ENCODE measurements at places on chromosomes 6 and 20. TPM values are rescaled to one million over a fixed set of nuclear protein-coding genes. Genes with fewer than 3 reads are reported as not detected.

- no peak for DNase-seq
Measured at GRCh38 chr6:43788301-43788700, 18.3 kb downstream of the VEGFA start.

GRCh38 chr6:15871276-15871675, 208.4 kb upstream of the DTNBP1 start:
- DNase-seq, result no peak

DNA sequence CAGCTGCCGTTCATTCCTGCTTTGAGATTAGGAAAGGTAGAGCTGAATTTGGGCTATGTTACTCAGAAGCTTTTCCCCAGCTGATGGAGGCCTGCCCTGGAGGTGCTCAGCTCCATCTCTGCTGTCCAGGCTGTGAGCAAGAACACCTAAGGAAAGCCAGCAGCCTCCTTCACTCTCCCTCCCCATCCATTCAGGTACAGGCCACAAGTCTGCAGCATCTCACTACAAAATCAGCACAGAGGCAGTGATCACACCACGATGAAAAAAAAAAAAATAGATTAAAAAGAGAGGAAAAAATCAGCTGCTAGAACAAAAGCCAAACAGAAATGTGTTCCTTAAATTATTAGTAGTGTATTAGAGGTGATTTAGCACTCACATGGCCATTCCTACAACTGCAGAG, 515.0 kb downstream of the CDH26 start:
- DNase-seq, result no peak

GRCh38 chr6:48111143-48111506, at the start of gene PTCHD4:
Gene PTCHD4, minus strand, starts transcription at chr6:48111197. Its CDS starts 42,240 bp downstream, at chr6:48068957.
- peak; percentile 83 for DNase-seq

- DNase-seq, result peak; percentile 80
Measured at GRCh38 chr20:59087829-59088433, 45.3 kb upstream of the PRELID3B start.

DNA sequence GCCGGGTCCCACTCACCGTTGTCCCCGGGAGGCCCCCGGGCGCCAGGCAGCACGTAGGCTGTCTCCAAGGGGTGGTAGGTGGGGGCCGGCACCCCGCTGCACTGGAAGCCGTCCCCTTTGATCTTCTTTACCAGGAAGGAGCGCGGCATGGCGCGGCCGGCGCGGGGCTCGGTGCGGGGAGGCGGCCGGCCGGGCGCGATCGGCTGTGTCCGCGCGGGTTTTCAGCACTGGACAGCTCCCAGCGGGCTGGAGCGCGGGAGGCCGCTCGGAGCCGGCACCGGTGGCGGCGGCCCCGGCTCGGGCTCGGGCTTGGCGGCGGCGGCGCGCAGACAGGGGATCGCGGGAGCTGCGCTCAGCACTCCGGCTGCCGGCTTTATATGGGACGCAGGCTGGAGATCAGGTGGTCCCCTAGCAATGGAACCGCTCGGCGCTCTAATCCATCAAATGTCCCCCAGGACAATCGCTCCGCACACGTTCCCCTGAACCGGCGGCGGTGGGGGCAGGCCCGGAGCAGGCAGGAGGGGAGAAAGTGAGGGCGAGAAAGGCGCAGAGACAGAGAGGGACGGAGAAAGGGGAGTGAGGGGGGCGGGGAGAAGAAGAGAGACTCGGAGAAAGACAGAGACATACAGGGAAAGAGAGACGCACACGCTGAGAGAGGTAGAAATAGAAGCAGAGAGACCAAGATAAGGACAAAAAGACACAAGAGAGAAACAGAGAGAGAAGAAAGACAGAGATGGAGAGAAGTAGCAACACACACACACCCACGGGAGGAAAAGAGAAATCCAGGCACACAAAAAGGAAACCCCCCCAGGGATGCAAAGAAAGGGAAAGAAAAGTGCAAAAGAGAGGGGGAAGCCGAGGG, at the start of gene SCRT2:
Gene SCRT2, minus strand, starts transcription at position 350 of the 862 bp plus-strand sequence. Its CDS starts 201 bp downstream, at position 149.
- peak; percentile 80 for DNase-seq

- DNase-seq, result no peak
Measured at GRCh38 chr20:44005661-44006060, 91.0 kb downstream of the TOX2 start.

DNA sequence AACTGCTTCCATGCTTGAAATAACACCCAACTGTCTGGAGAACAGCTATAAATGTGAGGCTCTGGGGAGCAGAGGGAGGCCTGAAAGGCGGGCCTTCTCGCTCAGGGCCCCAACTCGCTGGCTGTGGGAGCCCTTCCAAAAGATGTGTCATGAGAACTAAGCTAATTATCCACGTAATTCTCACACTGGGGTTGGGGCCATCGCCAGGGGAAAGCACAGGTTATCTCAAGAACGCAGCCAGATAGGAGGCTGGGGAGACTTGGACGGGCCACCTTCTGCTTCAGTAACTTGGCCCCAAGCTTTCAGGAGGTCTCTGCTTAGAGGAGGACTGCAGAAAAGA, 1.6 kb downstream of the PXDC1 start:
- DNase-seq, result peak; percentile 82

- peak; percentile 31 for DNase-seq
Measured at GRCh38 chr6:44073612-44074438, 53.4 kb downstream of the MRPL14 start.

DNA sequence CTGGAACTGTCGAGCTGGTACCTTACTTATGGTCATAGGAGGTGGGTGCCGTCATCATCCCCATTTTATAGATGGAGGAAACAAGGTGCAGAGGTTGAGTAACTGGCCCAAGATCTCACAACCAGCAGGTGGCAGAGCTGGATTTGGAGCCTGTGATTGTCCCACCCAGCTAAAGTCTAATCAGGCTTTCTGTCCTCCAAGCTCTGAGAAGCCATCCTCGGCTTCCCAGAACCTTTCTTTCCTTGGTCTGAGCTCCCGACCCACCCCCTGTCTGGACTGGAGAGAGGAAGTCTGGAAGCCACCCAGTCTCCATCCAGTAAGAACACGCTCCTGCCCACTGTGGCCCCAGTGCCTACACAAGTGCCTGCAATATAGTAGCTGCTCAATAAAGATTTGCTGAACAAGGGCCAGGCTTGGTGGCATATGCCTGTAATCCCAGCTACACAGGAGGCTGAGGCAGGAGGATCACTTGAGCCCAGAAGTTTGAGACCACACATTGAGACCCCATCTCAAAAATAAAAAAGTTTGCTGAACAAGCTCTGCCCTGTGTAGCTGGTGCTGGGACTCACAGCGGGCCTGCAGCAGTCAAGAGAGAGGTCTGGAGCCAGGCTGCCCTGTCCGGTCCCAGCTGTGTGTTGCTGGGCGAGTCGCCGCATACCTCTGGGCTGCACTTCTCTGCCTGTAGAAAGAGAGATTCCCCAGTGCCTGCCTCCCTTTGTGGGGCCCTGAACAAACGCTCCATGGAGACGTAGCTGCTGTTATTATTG, 32.5 kb upstream of the DLGAP4 start:
- DNase-seq, result peak; percentile 61

DNA sequence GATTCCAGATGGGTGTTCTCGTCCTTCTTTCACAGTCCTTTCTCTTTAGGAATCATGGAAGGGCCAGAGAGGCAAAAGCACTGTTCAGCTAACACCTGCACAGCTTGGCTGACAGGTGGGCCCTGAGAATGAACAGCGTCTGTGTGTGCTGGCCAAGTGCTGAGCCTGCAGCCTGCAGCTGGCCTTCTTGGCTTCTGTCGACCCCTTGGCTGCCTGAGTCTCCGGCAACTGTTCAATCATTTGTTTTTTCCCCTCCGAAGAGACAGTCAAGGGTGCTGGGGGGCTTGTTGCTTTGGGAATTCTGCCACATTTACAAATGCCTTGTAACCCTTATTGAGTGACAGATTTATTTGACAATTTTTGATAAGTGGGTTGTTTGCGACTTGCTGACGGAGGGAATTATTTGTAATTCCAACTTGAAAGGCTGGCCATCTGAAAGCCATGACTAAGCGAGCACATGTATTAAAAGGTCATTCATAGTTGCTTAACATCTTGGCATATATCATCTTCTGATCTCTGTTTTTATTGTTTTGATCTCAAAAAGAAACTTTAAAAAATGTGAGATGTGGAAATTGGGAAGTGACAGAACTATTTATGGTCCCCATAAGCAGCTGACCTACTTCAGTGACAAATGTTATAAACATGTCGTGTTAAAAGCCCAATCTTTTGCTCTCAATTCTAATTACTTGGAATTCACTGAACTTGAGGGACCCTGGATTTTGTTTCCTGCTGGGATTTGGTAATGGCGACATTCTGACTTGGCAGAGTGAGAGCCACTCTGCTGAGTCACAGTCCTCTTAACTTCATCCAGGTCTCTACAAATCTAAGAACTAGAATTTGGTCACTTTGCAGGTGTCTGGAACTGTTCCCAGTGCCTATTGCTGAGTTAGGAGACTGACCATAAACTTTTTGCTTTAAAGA, 41.9 kb upstream of the FERMT1 start:
- DNase-seq, result no peak

DNA sequence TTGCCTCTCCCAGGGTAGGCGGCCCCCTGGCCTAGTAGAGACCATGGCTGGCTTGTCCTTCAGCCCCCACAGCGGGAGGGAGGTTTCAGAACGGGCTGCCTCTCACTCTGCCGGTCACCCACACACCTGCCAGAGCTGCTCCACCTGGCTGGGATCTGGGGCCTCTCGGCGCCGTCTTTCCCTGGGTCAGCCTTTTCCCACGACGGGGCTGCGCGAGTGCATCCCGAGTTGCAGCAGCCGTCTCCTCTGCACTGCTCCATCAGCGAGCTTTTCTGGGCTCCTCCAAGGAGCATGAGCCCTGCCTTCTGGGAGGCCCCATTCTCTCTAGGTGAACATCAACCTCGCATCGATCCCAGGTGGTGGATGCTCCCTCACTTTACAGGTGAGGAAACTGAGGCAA, 15.9 kb upstream of the SPDEF start:
- no peak for DNase-seq

DNA sequence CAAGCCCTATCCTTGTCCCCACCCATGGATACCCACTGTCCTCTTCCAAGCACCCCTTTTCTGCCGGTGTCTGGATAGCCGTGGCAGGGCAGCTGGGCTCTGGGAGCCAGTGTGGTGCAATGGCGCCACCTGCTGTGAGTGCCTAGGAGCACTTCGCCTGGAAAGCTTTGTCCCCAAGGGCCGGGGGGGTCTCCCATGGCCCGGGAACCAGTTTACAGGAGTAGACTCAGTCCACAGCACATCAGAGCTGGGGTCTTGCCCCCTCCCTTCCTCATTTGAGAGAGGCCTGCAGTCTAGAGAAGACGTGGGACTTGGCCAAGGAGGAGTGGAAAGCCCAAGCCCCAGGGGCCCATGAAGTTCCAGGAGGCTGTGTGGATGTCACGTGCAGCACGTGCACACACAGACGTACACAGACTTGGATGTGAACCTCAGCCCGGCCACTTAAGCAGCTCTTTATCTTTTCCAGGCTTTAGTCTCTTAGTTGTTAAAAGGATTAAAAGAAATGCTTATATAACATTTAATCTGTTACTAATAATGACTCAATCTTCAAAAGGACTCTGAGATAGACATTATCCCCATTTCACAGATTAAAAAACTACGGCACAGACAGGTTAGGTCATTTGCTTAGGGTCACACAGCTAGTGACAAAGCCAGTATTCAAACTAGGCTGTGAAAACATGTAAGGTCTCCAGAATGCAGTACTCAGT, 40.9 kb upstream of the CDH22 start:
- DNase-seq, result peak; percentile 73

DNA sequence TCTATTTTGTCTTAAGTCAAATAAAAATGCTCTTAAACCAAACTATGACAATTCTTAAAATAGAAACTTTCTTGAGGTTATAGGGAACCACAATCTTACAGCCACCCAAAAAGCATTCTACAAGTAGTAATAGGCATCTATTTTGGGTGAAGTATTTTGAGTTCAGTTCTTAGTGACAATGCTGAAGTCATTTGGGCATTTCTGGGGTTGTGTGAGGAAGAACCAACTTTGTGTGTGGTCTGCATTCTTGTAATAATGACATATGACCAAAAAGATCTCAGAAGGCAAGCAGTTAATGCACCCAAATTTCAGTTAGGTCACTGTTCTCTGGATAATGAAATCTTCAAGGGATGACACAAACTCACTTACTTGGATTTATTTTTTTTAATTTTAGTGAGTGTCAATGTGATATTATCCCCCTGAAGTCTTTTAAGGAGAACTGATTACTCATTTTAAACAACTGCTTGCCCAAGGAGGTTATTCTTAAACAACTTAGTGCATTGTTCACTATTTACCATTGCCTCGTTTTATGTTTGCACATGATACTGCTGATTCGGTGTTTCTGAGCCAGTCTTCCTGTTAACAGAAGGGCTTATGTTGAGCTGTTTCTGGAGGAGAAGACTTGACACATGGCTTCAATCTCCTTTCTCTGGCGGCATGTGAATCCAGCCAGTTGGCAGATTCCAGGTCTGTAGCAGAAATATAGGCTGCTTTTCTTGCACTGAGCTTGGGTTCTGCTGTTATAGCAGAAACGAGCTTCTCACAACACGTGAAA, 618.9 kb downstream of the BCKDHB start:
- DNase-seq, result no peak

DNA sequence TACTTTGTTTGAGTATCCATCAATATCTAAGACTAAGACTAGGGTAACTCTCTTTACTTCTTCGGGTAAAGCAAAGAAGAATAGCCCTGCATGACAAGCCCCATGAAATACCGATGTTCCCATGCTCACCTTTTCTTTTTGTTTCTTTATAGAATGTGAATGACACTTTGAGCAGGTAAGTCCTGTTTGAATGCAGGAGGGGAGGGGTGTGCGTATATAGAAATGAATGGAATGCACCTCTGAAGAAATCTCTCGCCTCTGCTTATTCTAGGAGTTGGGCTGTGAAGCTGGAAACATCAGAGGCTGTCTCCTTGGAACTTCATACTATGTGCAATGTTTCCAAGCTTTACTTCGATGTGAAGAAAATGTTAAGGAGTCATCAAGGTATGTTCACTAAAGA, 10.3 kb downstream of the TRIM38 start:
- DNase-seq, result no peak

- no peak for DNase-seq
Measured at GRCh38 chr6:113782636-113783035, 74.5 kb upstream of the MARCKS start.

GRCh38 chr6:79949233-79949632, 1.9 kb upstream of the ELOVL4 start:
- DNase-seq, result peak; percentile 87

GRCh38 chr6:17721671-17722070, 14.9 kb upstream of the NUP153 start:
- no peak for DNase-seq

- no peak for DNase-seq
Measured at GRCh38 chr6:30043744-30044143, 17.3 kb upstream of the POLR1H start.

GRCh38 chr6:2109796-2110195, 135.6 kb downstream of the GMDS start:
- no peak for DNase-seq

GRCh38 chr6:80170433-80170832, 64.0 kb downstream of the BCKDHB start:
- DNase-seq, result no peak

DNA sequence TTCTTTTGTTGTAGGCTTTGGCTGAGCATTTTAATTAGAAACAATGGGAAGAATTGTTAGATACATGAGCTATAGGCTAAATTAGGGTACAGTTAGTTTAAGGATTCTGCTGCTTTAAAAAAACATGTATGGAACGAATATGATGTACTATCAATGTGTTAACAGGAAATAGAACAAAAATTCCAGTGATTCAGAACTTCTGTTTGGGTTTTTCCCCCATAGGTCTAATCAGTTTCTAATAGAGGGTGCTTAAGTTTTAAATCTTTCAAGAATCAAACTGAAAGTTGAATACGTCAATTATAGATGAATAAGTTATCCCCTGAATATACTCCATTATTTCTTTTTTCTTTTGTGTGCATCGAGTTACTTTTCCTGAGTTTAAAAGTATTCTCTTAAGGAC, 1.9 kb downstream of the TAB2 start:
- no peak for DNase-seq

The PGK2 gene
- total RNA-seq, result not detected

The PHF3 gene
- 67.9 TPM for total RNA-seq

The GSTA2 gene
- not detected for total RNA-seq

The NUS1 gene
- total RNA-seq, result 22.2 TPM
